ENCODE measurements at places on chromosomes 2 and 18. TPM values are rescaled to one million over a fixed set of nuclear protein-coding genes. Genes with fewer than 3 reads are reported as not detected.

The NUP35 gene
- 34.4 TPM for total RNA-seq

The FLACC1 gene
- total RNA-seq, result not detected

The SPATA3 gene
- total RNA-seq, result not detected

The METTL5 gene
- 68.3 TPM for total RNA-seq

The C2orf42 gene
- 8.1 TPM for total RNA-seq

The LOXL3 gene
- total RNA-seq, result 0.23 TPM

The CLEC4F gene
- not detected for total RNA-seq

Measured in A549 treated with RU486 at 1 μM for 4 hours (cell line).